ENCODE measurements at places on chromosomes 4 and X.

DNA sequence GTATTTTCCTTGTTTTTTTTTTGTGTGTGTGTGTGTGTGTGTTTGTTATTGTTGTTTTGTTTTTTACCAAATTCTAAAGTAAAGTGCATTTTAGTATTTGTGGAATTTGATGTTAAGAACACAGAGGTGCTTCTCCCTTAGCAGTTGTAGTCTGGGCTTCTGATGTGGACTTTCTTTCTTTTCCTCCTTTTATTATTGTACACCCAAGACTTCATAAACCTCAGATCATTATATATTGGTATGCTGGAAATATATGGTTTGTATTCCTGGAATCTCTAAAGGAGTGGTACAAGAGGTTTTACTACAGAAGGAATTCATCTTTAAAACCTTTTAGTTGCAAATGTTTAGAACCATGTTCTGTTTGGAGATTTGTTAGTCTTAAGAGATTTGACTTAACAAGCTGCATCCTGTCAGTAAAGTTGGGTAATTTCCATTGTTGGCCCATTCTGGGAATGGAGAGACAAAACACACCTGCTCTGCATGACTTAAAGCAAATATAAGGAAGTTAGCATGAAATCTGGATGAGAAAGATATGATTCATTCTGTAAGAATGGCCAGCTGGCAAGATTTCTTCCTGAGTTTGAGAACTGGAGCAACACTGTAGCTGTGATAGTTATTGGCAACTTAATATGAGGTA, 64.0 kb downstream of the SMAD1 start:
- no peak for DNase-seq

DNA sequence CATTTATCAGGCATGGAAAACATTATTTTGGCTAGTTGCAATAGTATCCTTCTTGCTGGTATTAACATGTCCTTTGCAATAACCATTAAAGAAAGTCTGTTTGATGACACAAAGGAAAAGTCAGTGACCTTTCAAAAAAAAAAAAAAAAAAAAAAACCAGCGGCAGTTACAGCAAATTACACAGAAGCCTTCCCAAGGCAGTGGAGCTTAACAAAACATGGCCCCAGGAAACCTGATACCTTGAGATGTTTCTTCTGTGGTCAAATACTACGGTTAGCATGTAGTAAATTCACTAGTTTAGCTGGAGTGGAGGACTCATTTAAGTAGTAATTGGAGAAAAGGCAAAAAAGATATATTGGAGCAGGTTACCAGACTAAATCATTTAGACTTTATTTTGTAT, 359.1 kb downstream of the DACH2 start:
- DNase-seq, result no peak

DNA sequence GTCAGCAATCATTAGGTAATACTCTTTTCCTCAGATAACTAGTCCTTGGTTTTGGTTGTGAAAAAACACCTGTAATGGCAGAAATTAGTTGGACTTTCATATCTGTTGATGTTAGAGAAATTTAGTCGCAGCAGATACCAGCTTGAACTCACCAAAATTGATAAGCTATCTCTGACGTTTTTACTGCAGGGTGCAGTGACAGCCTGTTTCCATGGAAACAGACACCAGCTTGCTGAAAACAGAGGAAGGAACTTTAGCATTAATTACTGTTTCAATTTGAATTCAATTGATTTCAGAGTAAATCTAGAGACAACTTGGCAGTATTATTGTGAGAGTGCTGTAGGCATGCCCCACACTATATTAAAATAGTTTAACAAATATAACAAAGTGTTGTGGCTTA, 246.5 kb downstream of the PPP1R2C start:
- no peak for DNase-seq

GRCh38 chrX:47605024-47605423, 14.6 kb downstream of the SYN1 start:
- DNase-seq, result no peak

- no peak for DNase-seq
These were observed 159.1 kb upstream of the WDR1 start for GRCh38 chr4:10275696-10276095.

- no peak for DNase-seq
These were observed 20.4 kb downstream of the FAM184B start for GRCh38 chr4:17761062-17761461.

DNA sequence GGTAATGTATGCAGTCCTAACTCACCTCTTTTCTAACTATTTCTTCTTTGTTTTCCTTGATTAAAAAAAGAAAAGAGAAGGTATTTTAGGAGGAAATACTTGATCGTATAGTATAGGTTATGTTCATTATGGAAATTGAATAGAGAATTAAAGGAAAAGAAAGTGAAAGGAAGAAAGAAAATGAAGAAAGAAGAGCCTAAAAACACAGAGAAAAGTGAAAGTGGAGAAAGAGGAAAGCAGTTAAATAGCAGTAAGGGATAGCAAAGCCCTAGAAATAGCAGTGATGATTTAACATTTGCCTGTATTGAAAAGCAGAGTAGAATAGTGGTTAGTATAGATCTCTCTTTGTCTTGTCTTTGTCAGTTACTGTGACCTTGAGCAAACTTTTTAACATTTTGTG, 37.0 kb downstream of the MRPL1 start:
- DNase-seq, result no peak

DNA sequence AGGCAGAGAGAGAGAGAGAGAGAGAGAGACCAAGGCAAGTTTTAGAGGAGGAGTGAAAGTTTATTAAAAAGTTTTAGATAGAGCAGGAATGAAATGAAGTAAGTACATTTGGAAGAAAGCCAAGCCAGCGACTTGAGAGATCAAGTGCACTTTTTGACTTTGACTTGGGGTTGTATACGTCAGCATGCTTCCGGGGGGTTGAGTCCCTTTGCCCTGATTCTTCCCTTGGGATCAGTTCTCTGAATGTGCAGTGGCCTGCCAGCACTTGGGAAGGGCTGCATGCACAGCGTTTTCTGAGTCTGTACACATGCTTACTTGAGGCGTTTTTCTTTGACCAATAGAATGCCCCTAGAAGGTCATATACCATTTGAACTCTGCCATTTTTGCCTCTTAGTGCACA, 400.5 kb downstream of the PDGFC start:
- no peak for DNase-seq

DNA sequence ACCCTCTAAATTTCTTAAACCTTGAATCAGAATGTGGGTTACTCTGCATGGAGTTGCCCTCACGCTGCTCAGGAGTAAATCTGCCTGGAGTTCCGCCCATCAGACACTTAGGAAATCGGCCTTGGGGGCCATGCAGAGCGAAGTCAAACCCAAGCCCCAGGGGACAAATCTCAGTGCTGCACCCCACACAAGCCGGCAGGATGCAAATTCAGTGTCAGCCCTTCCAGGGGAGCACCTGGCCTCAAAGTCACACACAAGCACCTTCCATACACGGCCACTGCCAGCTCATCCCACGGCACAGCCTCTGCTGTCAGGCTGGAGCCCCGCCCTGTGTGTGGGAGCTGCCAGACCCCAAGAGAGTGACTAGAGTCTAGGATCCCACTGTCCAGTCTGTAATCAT, 27.4 kb downstream of the RNF212 start:
- DNase-seq, result no peak

GRCh38 chr4:16418814-16419213, 192.5 kb upstream of the TAPT1 start:
- no peak for DNase-seq

DNA sequence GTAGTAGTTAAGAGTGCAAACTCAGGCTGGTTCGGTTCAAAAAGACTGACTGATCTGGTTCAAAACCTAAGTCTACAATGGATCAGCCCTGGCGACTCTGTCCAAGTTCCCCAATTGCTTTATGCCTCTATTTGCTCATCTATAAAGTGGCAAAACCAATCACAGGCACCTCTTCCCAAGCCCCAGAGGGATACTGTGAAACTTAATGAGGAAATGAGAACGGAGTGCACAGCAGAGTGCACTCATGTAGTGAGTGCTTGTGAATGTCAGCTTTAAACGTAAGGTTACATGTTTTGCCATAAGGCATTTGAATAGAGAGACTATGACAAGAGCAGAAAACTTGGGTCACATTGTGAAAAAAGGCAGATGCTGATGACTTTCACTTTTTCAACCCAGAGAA, 199.7 kb upstream of the KLF3 start:
- DNase-seq, result no peak

DNA sequence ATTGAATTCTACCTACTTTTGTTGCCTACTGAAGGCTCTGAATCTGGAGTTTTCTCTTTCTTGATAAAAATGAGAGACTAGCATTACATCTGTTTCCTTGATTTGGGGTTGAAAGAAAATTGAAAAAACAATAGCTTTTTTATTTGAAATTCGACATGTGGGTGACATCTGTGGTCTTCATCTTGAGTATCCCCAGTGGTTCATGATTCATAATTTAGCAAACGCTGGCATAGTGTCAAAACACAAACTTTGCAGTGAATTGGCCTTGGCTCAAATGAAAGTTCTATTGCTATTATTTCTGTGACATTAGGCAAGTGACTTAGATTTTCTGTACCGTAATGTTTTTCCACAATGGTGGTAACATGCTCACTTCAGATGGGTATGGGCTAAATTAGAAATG, 747.6 kb downstream of the PCDH7 start:
- DNase-seq, result no peak

DNA sequence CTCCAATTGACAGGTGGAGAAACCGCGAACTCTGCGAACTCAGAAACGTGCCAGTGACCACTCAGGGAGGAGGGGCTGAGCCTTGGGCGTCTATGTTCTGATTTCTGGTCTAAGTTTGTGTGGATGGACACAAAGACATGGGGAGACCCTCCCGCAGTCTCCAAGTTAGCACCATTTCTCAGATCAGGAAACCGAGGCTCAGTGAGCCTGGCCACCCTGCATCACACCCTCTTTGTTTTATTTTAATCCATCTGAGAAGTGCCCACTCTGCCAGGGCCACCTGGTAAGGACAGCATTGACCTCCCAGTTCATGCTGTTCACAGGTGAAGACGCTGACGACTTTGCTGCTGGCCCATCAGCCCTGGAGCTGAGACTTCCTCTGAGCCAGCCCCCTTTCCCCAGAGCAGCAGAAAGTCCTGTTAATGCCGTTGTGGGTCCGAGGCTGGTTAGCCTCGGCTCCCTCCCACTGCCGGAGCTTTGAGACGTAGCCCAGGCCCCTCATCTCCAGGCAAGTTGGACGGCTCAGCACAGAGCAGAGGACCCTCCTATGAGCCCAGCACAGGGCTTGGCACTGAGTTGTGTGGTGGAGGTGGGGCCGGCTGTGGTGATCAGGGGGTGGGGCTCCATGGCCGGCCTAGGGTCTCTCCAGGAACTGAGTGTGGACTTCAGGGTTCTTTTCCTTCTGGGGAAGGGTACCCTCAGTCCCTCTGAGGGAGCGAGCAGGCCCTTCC, 43.7 kb downstream of the PSAPL1 start:
- DNase-seq, result no peak

DNA sequence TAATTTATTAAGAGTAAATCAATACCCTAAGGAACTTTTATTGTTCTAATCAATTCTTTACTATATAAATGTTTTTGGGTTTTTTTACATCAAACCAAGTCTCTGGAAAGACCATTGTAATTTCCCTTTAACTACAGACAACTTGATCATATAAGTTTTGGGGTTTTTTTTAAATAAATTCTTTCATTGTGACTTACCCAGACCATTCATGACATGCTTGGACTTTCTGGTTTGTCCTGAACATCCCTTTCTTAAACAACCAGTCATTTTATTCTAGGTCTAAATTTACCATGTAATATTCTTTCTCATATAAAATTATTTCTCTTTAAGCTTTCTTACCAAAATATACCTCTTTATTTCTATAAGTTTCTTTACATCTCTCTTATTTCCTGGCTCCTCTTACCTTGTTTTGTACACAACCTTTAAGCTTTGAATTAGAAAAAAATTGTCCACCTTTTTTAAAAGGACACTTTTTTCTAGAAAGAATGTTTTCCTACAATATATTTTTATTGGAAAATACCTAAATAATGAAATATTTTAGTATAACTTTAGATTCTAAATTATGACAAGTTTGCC, 8.4 kb downstream of the CNGA1 start:
- no peak for DNase-seq

DNA sequence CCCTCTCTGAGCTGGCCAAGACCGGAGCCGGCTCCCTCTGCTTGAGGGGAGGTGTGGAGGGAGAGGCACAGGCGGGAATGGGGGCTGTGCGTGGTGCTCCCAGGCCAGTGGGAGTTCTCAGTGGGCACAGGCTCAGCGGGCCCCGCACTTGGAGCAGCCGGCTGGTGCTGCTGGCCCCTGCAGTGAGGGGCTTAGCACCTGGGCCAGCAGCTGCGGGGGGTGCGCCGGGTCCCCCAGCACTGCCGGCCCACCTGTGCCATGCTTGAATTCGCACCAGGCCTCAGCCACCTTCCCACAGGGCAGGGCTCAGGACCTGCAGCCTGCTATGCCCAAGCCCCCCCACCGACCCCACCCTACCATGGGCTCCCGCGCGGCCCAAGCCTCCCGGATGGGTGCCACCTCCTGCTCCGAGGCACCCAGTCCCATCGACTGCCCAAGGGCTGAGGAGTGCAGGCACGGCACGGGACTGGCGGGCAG, 602.5 kb downstream of the KCTD8 start:
- DNase-seq, result no peak
